HFF-Myc (cell line): ENCODE measurements at places on chromosomes 6 and 20.

DNA sequence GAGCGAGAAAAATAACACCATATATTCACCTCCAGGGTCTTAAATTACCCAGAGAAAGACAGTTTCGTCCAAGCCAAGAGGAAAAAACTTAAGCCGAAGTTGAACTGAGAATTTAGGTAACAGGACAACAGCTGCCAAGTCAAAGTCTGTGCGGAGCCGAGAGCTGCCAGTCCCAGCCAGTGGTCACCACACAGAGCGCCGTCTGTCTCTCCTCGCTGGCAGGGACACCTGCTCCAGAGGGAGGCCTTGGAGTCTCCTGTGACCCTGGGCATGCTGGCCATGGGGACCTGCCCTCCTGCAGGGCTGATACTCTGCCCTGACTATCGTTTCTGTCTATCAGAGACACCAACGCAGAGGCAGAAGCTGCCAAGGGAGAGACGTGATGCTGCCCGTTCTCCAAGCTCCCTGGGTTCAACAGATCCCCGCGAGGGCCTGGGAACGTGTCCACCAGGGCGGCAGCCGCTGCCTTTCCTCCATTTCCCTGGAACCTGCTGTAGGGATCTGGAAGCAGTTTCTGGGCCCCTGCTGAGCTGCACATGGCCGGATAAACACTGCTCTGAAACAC, 341.3 kb downstream of the SMOC2 start:
- DNase-seq = no peak

DNA sequence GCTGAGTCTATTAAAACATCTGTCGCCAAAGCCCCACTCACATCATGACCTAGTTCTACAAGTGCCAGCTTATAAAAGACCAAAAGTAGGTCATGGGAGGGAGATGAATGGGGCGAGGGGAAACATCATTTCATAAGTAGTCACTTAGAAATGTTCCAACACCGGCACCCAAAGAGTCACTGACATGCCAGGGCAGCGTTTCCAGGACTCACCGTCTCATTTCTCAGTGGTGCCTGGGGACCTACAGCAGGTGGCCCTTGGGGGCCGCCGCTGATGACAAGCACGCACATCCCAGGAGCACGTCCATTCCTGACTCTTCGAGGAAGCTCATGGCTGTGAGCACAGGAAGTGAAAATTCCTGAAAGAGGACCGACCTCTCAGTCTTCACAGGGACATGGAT, 260.4 kb downstream of the CDH4 start:
- no peak for DNase-seq

DNA sequence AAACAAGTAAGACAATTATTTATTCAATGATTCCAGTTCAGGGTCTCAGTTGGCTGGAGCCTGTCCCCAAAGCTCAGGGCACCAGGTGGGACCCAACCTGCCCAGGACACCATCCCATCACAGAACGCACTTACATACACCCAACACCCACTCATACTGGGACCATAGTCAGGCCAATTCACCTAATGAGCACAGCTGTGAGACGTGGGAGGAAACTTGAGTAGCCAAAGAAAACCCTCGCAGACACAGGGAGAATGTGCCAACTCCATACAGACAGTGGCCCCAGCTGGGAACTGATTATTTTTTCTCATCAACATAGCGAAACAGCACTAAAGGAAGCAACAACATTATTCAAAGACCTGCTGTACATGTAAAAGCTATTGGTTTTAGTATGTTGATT, 58.6 kb upstream of the DOK5 start:
- no peak for DNase-seq

DNA sequence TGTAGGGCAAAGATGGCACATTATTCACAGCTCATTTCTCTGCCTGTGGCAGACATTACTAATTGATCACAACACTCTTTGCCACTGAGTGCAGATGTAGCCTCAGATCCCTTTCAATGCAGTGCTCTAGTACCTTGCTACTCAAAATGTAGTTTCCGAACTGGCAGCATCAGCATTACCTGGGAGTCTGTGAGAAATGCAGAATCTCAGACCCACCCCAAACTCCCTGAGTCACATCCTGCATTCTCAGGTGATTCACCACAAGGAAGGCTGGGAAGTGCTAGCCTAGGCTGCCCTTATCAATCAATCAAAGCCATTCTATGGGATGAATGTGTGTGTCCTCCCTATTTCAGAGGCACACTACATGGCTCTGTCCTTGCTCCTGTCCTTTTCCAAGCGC, 58.5 kb downstream of the PCNA start:
- DNase-seq = no peak

- no peak for DNase-seq
Observed at GRCh38 chr6:163017801-163018200, 290.0 kb downstream of the PACRG start.

DNA sequence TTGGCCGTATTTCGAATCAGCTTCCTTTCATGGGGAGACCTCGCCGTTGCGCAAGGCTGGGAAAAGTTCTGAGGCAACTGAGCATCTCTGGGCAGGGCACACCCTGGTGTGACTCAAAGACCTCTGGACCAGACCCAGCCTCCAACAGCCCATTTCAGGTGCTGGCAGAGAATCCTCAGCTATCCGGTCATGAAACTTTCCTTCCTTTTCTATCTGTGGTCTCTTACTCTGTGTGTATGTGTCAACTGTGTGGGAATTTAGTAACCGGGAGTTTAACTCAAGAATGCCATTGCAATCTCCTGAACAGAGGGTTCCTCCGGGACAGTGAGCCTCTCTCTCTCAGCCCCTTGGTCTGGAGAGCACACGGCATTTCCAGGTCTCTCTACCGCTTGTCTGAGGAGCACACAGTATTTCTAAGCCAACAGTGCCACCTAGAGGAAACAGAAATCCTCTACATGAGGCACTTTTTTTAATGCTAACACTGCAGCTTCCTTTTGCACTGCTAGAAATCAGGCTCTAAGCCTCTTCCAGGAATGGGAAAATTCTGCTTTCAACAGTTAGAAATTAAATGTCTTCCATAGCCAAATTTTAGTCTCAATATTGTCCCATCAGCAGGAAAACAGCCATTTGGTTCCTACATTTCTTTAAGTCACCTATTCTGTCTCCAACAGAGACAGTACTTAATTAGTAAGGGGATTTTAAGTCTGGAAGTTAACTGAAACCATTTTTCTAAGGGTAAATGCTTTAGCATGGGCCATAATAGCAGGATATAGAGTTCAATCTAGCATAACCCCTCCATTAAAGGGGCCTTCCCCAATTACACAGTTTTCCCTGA, 32.7 kb downstream of the PLN start:
- peak; percentile 67 for DNase-seq

GRCh38 chr6:4967301-4968030, 36.4 kb downstream of the RPP40 start:
- DNase-seq = no peak

GRCh38 chr6:168133168-168133561, 54.2 kb upstream of the FRMD1 start:
- DNase-seq = no peak

DNA sequence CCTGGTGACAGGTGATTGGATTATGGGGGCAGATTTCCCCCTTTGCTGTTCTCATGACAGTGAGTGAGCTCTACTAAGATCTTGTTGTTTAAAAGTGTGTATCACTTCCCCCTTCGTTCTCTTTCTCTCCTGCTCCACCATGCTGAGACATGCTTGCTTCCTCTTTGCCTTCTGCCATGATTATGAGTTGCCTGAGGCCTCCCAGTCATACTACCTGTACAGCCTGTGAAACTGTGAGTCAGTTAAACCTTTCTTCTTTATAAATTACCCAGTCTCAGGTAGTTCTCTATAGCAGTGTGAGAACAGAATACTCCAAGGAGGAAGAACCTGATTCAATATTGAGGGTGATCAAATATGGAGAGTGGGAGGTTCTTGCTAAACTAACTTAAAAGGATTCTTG, 724.9 kb downstream of the DOK5 start:
- DNase-seq = no peak

DNA sequence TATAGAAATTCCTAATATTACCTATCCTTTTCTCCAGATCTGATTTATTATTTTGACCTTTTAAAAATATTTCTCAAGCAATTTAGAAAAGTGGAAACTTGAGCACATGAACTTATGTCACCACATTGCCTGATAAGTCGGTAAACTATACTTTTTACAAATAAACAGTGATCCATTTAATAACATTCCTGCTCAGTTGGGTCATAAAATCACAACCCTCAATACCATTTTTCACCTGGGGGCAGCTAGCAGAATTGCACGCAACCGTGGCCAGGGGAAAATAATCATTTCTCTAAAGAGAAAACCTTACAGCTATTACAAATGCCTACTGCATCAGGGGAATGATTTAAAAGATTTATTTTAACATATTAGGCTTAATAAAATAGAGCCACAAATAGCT, 614.5 kb downstream of the PHF3 start:
- no peak for DNase-seq

DNA sequence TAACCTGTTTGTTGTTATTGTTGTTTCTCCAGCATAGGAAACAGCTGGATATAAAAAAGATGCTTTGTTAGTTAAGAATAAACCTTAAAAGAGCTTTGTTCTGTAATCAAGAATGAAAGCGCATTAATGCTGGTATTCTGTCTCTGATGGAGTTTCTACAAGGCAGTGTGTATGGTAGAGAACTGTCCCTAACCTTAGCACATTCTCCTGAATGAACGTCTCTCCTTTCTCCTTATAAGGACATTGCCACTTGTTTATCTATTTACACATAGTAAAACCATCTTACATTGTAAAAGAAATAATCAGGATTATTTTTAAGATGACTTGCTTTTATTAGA, 33.8 kb upstream of the LCA5 start:
- DNase-seq = no peak

GRCh38 chr6:72376736-72377135, 245.1 kb upstream of the KCNQ5 start:
- no peak for DNase-seq

DNA sequence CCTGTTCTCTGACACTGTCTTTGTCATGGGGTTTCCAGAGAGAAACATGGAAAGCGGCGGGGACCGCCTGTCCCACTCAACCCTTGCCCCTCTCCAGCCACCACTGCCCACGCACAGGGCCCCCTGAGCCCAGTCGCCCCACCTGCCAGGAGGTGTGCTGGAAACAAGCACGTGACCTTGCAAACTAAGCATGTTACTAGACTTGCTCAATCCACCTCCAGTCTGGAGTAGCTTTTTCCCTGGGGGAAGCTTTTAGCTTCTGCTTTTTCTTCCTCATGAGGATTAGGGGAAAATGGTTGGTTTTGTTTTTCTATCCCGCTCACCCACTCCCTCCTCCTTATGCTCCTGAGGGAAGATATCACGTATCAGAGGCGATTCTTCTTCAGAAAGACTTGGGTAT, 105.7 kb downstream of the PLEKHG1 start:
- DNase-seq = no peak

DNA sequence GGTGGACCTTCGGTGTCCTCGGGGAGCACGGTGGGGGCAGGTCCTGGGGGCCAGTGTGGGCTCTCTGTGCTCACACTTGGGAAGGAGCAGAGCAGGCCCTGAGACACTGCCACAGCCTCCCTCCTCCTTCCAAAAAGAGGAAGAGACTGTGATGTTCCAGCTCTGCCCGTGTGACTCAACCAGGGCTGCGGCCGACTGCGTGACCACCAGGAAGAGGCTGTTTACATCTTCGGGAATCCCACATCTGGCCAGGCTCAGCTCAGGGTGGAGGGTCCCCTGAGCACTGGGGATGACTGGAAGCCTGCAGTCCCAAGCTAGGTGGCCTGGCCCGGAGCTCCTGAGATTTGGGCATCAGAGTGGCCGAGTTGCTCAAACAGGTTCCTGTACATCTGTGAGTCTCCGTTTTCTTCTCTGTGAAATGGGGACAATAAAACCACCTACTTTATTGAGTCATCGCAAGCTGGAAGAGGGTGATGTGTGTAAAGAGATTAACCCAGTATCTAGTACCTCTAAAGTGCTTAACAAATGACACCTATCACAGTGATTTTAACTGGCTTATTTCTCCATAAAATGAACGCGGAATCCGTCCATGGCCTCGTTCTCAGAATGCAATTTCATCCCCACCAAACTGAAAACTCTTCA, 242.1 kb downstream of the DLL1 start:
- DNase-seq = no peak

GRCh38 chr6:6694368-6694780, 105.9 kb downstream of the LY86 start:
- no peak for DNase-seq

DNA sequence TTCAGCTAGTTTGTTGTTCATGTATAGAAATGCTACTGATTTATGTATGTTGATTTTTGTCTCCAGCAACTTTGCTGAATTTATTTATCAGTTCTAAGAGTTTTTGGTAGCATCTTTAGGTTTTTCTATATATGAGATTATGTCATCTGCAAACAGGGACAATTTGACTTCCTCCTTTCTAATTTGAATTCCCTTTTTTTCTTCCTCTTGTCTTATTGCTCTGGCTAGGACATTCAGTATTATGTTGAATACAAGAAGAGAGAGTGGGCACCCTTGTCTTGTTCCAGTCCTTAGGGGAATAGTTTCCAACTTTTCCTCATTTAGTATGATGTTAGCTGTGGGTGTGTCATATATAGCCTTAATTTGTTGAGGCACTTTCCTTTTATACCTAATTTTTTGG, 58.2 kb downstream of the CDH26 start:
- no peak for DNase-seq

DNA sequence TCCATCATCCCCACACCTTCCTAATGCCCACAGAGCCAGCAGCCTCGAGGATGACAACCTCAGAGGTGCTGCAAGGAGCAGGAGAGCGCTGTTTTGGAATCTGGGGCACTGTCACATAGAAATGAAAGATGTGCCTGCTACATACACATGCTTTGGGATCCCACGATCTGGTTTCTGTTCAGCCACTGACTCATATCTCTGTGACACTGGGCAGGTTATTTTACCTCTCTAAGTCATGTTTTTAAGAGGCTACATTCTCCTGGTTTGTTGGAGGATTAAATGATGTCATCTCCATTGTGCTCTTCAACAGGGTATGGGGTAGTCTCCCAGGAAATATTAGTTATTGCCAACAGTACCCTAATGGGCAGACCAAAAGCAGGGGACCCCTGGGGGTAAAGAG, 32.6 kb upstream of the TAB2 start:
- no peak for DNase-seq

GRCh38 chr6:722077-722524, 29.2 kb upstream of the EXOC2 start:
- DNase-seq = peak; percentile 63

DNA sequence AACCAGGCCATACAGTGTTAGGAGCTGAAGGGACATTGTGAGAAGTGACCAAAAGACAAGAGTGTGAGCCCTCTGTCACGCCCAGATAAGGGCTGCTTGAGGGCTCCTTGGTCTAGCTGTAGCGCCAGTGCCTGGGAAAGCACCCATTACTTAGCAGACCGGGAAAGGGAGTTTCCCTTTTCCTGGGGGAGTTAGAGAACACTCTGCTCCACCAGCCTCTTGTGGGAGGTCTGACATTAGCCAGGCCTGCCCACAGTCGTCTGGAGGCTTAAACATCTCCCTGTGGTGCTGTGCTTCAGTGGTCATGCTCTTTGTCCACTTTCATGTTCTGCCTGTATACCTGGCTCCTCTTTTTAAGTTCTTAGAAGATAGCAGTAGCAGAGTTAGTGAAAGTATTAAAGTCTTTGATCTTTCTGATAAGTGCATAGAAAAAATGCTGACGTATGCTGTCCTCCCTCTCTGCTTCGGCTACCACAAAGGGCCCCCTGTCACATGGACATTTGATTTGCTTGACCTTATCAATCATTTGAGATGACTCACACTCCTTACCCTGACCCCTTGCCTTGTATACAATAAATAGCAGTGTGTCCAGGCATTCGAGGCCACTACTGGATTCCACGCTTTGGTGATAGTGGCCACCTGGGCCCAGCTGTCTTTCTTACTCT, 201.5 kb upstream of the ECI2 start:
- no peak for DNase-seq
